Suppressor macrophage (primary cell): ENCODE measurements at places on chromosomes 7 and 10.
A peak's percentile ranks its signal among the peaks of the same experiment; 100 is the strongest.

DNA sequence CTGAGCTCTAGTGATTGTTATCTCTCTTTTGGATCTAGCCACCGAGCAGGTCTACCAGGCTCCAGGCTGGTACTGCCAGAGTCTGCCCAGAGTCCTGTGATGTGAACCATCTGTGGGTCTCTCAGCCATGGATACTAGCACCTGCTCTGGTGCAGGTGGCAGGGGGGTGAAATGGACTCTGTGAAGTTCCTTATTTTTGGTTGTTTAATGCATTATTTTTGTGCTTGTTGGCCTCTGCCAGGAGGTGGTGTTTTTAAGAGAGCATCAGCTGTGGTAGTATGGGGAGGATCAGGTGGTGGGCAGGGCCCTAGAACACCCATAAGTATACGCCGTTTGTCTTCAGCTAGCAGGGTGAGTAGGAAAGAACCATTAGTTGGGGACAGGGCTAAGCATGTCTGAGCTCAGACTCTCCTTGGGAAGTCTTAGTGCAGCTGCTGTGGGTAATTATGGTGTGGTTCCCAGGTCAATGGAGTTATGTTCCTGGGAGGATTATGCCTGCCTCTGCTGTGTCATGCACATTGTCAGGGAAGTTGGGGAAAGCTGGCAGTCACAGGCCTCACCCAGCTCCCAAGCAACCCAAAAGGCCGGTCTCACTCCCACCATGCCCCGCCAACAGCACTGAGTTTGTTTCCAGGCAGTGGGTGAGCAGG is 81.8 kb downstream of the NPSR1 start:
- no peak for DNase-seq

- no peak for DNase-seq
These were observed 140.4 kb upstream of the BMPER start for GRCh38 chr7:33764752-33765451.

- DNase-seq = peak; percentile 17
These were observed 33.1 kb downstream of the HABP2 start for GRCh38 chr10:113585949-113586348.

DNA sequence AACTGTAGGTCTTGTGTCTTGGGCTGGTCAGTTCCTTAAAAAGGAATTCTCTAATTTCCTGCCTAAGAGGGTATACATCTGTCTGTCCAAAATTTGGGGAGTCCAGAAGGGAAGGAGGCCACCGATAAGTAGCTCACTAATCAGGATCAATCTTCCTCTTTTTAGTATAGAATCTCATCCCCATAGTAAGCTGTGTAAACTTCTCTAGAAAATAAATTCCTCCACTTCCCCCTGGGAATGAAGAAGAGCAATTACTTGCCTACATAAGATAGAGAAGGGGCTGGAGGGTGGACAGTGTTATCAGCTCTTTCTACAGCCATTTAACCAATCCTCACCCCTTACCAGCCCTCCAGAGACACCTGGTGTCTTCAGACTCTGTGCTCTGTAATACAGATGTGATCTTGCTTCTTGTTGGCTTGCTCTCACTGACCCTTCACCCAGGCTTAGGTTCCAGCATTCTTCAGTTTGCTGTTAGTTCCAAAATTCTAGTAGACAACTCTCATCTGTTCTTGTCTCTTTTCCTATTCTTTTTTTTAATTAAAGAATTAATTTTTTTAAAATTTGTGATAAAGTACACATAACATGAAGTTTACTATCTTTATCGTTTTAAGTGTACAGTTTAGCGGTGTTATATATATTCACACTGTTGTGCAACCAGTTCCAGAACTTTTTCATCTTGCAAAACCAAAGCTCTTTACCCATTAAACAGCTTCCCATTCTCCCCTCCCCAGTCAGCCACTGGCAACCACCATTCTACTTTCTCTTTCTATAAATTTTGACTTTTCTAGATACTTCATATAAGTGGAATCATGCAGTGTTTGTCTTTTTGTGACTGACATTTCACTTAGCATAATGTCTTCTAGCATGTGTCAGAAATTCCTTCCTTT is 6.5 kb upstream of the PRKAR2B start:
- DNase-seq = peak; percentile 12

- DNase-seq = no peak
These were observed 181.4 kb upstream of the SMIM30 start for GRCh38 chr7:113299748-113300147.

DNA sequence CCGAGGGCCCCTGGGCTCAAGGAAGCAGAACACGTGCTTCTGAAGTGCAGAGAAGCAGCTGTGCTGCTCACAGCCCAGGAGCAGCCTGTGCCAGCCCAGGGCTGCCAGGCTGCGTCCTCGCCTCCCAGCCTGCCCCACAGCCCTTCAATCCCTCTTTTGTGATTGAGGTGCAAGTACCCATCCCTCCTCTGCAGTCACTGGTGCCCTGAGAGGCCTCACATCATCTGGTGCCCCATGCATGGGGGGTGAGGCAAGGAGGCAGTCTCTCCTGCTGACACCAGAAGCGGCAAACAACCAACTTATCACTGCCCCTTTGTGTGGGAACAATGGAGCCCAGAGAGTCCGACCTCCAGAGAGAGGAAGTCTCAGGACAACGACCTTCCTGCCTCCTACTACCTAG is 49.8 kb upstream of the FGFR2 start:
- no peak for DNase-seq

DNA sequence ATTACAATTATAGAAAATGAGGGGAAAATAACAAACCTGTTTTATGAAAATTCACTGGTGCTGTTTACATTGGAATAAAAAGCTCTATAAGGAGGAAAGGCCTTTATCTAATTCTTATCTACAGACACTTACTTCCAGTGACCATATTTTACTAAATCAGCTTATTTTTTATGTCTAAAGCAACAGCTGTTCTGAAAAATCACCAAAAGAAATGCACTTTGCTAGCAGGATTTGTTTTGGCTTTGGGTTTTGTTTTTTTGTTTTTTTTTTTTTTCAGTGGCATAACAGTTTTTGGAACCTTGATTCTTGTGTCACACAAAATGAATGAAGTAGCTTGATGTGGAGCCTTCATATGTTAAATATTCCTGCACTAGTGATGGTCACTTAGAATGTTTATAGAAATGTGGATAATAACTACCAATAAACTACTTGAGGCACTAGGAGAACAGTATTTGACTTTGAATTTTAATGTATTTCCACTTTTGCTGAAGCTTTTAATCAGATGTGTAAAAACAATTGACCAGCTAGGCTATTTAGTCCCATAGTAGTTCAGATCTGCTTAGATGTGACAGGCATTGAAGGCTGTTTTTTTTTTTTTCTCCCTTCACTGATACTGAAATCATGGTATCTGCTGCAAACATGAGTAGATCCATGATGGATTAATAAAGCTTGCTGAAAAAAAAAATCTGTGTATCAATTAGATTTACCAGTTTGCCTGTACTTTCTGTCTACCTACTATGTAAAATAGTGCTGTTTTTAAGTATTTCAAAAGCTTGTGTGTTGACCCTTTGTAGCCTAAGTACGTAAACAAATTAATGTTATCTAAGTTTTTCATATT is 2.8 kb downstream of the ARL4A start:
- DNase-seq = no peak

GRCh38 chr10:116637830-116638229 is 17.1 kb downstream of the PNLIPRP2 start:
- no peak for DNase-seq

- no peak for DNase-seq
These were observed 16.4 kb upstream of the NFE2L3 start for GRCh38 chr7:26135551-26135950.

GRCh38 chr7:128166603-128167041 is 74.5 kb upstream of the LEP start:
- peak; percentile 34 for DNase-seq

- no peak for DNase-seq
These were observed 71.9 kb downstream of the FOXL3 start for GRCh38 chr7:361680-362401.

GRCh38 chr7:148563583-148564274 is 26.8 kb upstream of the C7orf33 start:
- no peak for DNase-seq

DNA sequence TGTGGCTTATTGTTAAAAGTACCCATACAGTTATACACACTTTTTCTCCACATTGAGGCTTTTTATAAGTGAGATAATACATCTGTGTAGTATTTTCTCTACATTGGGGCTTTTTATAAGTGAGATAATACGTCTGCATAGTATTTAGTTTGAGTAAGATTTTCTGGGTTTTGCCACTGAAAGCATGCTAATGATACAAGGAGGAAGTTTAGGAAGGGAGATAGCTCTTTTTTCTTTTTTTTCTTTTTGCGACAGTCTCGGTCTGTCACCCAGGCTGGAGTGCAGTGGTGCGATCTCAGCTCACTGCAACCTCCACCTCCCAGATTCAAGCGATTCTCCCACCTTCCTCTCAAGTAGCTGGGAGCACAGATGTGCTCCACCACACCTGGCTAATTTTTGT is 13.3 kb downstream of the FAM107B start:
- DNase-seq = no peak

DNA sequence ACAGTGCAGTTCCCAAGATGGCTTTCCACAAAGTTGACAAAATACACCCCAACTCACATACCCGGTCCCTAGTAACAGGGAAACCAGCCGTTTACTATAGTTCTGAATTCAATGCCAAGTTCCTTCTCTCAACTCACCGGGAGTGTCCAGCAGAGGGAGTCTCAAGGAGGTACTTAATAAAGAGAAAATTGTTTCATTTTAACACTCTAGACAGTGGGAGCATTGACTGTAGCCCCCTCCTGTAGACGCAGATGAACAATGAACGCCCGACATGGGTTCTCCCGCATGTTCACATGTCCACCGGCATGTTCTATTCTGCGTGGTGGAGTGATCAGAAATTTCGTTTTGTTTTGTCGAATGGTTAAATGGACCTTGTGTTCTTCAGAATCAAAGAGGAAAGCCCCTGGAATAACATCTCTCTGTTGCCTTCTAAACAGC is 1.9 kb downstream of the HIPK2 start:
- DNase-seq = peak; percentile 84

DNA sequence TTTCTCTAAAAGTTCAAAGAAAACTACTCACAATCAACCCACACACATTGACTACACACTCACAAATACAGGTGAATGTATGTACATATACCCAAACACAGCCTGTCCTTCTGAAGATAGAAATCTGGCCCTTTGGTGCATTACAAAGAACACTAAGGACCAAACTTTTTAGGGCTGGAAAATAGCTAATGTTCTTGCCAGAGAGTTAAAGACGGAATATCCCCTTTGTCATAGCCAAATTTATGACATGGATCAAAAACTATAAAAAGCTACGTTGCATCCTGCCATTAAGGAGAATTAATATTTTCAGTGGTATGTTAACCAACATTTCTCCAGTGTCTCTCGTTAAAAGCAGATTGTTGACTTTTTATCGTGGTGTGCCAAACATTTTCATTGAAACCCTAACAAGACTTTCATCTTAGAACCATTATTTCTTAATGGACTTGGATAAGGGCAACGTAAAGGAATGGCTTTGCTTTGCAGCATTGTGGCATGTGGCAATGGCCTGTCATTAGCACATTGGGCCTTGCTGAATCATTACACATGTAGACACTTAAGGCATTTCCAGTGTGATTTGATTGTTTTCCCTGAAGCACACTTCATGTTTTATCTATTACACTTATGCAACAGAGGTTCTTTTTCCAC is 150.9 kb upstream of the MEOX2 start:
- no peak for DNase-seq

DNA sequence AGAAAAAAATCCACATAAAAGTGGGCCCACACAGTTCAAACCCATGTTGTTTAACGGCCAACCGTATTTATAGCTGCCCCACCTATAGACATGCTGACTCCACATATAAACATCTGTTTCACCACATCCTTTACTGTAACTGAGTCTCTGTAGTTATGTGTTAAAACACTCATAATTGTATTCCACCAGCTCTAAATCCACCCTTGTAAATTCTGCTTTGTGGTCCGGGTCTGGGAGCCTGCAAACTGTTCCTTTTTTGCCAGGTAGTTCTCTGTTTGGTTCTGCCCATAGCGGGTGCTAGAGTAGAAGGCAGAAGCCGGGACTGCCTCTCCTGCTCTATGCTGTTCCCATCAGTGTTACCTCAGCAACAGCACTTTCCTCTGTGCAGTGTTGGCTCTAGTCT is 20.2 kb upstream of the FHIP2A start:
- no peak for DNase-seq

- DNase-seq = no peak
These were observed 2.0 kb upstream of the TNS3 start for GRCh38 chr7:47583739-47584535.

DNA sequence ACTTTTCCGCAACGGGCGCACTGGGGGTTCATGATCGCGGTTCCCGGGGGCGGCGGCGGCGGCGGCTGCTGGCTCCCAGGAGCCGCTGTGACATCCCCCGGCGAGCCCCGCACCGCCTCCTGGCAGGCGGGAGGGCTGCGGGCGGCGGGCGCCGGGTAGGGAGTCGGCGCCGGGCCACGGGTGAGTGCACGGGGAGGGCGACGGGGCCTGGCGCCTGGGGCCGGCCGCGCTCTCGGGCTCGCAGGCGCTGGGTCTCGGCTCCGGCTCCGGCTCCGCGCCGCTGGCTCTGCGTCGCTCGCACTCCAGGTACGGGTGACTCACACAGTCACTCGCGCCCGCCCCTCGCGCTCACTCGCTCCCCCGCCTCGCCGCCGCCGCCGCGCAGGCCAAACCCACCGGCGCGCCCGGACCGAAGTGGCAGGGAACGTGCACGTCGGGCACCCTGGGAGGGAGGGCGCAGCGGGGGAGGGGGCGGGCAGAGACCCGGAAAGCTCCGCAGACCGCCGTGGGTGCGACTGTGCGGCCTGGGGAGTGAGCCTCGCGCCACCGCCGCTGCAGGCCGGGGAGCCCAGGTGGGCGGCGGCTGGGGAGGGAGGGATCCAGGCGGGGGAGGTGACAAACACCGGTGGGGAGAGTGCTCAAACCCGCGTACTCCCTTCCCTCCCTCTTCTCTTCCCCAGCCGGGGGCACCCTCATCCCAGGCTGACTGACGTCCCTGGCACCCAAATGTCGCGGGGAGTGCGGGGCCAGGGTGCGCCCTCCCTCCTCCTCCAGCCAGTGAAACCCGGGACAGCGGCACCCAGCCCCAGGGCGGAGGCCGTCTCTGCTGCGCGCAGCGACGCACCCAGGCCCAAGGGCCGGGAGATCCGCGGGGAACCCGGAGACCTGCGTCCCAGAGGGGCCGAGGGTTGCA is 276.9 kb upstream of the NEBL start:
- DNase-seq = no peak

DNA sequence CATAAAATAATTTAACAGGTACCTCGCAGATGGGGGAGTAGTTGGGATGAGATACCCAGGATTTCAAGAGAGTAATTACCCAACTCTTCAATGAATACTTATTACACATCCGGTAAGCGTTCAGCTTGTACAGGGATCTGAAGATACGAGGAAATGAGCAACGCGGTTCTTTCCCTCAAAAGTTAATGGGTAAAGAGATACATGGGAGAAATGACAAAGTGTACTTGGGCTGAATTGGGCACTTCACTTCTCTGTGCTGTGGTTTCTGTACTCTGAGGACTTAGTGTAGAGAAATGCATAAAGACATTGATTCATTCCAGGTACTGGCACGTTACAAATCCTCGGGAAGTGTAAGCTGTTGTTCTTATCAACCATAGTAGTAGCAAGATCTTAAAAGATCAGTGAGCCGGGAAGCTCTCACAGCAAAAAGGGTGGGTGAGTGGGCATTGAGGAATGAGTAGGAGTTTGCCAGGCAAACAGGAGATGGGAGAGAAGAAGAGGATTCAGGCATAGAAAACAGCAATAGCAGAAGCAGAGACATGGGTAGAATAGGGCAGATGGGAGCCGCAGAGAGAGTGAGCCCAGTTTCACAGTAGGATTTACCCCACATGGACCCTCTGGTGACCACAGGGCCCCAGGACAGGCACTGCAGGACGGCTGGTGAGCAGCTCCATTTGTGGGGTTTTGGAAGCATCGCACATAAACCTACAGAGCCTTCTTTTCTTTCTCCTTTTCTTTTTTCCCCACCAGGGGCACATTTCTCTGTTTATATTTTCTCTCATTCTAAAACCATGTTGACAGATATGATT is 304.3 kb upstream of the PITRM1 start:
- DNase-seq = no peak
